ENCODE measurements at places on chromosomes 3 and 15.

- peak; percentile 32 for DNase-seq
Measured at GRCh38 chr3:16309558-16309957, 44.5 kb downstream of the OXNAD1 start.

DNA sequence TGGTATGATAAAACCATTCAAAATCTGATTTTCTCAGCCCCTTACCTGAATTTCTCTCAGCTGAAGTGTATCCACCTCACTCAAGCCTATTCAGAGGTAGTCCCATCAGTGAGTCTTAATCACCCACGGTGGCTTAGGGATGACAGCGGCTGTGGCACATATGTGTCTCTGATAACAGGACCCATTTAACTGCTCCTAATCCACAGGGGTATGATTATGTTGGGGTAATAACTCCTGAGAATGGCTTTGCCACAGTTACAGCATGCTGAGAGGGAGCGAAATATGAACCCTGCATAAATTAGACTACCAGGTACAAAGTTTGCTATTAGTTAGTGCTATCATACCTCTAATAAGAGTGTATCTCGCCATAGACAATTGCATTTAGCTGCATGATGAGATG, 10.6 kb downstream of the CLRN1 start:
- DNase-seq, result no peak

DNA sequence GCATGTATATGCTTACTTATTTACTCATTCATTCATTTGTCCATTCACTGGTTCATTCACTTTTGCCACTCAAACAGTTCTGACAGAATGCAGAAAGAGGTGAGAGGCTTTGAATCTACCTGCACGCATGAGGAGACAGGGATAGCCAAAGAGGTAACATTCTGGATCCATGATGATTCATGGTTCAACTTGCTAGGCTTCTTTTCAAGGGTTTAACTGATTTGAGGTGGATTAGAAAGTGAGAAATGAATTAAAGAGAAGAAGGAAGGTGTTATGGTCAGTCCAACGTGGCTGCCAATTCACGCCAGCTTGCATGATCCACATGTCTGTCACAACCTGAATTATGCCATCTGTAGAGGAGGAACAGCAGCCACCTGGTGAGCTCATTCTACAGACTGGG, 260.6 kb downstream of the ARRDC4 start:
- DNase-seq, result no peak

- DNase-seq, result no peak
Measured at GRCh38 chr3:52509753-52510328, 14.7 kb downstream of the STAB1 start.

- peak; percentile 58 for DNase-seq
Measured at GRCh38 chr15:98888820-98889479, 118.6 kb downstream of the PGPEP1L start.

DNA sequence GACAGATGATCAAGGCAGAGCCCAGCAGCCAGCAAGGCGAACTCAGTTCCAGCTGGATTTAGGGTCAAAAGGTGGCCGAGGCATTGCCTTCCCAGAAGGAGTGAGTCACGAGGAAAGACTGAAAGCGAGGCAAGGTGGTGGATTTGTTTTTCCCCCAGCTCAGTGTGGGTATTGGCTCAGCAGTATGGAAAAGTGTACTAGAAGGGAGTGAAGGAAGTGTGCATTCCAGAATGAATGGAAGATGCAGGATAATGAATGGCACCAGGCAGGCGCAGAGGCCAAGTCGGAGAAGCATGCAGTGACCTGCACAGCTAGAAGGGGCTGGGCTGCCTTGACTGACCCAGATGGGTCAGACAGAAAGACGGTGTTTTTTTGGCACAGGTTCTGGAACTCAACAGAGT, 46.3 kb downstream of the FOXP1 start:
- DNase-seq, result peak; percentile 99
